NCI-H1436 (cell line): ENCODE measurements at places on chromosomes 6 and 20.

- no peak for DNase-seq
Measured at GRCh38 chr20:16530201-16530681, 43.0 kb downstream of the KIF16B start.

DNA sequence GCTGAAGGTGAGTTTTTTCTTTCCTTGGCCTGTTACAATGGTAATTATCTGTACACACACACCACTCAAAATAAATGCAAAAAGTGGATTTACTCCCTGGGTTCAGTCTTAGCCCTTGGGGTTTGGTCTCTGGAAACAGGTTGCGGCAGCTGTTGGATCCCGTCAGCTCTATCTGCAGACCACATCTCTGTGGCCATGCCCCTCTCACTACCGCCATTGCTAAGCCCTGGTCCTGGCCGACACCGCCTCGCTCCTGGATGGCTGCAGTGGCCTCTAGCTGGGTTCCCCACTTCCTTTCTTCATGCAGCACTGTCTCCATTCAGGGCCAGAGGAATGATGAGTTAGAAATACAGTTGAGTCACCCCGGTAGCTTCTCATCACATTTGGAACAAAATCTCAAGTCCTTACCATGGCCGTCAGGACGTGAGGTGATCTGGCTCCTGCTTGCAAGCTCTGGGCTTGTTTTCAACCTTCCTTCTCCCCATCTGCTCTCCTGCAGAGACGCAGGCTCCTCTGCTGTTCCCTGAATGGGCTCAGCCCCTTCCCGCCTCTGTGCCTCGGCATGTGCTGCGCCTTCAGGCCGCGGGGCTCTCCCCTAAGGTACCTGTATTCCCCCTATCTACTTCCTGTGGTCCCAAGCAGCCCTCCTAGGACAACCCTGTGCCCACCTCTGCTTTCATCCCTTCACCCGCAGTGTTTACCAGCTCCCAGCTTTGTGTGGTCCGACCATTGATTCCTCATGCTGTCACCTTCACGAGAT is 38.0 kb downstream of the EFCAB8 start:
- no peak for DNase-seq

GRCh38 chr6:161088676-161089328 is 97.2 kb downstream of the MAP3K4 start:
- DNase-seq = no peak

DNA sequence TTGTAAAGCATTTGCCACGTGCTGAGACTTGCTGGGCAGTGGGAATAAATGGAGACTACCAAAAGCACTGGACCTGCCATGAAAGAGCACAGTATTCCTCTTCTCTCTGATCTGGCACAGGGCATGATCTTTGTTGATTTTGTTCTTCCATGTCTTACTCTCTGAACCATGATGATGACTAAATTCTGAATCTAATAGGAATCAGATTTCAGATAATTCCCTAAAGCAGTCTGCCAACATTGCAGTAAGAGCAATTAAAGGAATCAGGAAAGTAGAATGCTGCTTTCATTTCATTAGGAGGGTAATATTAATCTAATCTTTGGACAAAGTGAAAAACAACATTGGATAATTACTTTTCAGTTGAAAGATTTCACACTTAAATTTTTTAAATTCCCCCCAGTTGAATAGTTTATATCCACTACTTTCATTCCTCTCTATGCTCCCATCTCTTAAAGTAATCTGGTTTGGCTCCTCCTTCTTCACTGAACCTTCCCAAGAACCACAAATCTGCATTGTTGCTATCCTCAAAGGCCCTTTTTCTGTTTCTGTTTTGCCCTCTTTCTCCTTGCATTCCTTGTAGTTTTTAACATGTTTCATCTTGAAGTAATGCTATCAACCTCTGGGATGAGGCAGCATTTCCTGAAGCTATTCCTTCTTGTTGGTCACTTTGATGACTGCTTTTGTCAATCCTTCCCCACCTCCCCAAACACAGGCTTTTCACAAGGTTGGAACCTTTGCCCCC is 243.2 kb upstream of the TENT5A start:
- DNase-seq = no peak

DNA sequence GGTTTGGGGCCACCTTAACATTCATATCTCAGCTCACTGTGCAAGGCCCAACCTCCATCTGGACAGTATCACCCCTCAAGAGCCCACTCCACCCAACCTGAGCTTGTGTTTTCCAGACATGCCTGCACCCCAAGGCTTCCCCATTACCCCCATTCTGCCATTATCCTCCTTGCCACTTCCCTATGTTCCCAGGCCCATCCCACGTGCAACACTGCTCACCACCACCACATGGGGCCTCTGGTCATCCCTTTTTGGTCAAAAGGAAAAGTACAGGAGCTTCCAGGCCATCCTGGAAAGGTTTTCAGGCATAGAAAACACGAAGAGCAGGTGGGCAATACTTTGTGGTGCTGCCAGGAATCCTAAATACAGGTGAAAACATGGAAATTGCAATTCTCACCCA is 140.3 kb downstream of the SYNDIG1 start:
- no peak for DNase-seq

- DNase-seq = no peak
Measured at GRCh38 chr6:34439442-34439841, 13.6 kb upstream of the RPS10 start.

DNA sequence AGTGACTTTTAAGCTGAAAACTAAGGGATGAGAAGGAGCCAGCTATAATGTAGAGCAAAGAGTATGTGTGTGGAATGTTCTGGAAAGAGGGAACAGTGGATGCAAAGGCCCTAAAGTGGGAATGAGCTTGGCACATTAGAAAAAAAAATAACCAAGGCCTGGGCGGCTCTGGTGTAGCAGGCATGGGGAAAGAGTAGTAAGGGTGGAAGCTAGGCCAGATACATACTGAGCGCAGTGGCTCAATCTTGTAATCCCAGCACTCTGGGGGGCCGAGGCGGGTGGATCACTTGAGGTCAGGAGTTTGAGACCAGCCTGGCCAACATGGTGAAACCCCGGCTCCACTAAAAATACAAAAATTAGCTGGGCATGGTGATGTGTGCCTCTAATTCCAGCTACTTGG is 8.4 kb downstream of the GGT7 start:
- DNase-seq = no peak

DNA sequence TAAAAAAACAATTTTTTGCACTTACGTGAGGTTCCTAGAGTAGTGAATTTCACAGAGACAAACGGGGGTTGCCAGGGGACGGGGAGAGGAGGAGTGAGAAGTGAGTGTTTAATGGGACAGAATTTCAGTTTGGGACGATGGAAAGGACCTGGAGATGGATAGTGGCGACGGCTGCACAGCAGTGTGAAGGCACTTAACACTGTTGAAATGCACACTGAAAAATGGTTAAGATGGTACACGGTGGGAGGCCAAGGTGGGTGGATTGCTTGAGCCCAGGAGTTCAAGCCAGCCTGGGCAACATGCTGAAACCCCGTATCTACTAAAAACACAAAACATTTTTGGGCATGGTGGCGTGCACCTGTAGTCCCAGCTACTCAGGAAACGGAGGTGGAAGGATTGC is 31.4 kb downstream of the RPP40 start:
- no peak for DNase-seq

DNA sequence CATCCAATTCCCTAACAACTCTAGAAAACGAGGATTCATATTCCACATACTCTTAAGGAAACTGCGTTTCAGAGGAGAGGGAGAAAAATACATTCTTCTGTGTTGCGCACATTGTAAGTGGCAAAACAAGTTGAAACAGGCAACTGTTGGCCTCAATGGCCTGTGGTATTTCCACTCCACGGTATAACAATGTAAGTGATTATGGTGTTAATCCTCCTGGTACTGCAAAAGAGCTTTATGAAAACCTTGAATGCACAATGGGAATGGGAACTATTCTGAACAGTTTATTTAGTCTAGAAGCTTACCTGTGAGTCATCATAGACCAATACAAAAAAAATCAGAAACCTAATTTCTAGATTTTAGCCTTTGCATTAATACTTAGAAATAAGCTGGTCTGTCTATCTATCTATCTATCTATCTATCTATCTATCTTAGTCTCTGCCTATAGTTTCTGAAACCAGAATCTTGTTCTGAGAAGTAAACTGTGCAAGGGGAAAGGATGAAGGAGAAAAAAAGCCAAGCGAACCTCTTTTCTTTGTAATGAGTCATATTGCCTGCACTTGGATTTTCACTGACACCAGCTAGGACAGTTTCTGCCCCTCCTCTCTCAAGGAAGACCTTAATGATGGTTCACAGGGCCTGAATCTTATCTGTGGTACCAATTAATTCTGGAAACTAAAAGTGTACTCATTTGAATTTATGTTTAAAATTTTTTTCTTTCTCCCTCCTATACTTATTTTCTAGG is 101.5 kb downstream of the RNF144B start:
- no peak for DNase-seq

DNA sequence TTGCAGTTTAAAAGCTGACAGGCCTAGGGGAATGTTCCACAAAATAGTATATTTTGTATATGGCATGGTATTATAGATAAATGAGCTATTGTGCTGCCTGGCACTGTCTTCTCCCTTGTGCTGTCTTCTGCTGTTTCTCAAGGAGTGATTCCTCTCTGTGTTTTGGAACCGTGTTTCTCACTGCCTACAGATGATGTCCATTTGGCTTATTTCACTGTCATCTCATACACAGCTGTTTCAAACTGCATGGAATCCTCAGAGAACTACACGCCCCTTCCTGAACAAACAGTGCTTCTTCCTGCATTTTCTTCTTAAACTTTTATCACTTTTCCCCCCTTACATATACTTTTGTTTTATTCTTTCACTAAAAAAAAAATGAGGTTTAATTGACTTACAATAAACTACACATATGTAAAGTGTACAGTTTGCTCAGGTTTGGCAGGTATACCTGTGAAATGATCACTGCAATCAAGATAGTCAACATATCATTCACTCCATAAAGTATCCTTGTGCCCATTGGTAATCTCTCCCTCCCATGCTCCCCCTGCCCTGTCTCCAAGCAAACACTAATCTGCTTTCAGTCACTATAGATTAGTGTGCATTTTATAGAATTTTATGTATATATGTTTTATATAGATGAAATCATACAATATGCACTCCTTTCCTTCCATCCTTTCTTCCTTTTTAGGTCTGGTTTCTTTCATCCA is 43.0 kb downstream of the CBFA2T2 start:
- DNase-seq = no peak

DNA sequence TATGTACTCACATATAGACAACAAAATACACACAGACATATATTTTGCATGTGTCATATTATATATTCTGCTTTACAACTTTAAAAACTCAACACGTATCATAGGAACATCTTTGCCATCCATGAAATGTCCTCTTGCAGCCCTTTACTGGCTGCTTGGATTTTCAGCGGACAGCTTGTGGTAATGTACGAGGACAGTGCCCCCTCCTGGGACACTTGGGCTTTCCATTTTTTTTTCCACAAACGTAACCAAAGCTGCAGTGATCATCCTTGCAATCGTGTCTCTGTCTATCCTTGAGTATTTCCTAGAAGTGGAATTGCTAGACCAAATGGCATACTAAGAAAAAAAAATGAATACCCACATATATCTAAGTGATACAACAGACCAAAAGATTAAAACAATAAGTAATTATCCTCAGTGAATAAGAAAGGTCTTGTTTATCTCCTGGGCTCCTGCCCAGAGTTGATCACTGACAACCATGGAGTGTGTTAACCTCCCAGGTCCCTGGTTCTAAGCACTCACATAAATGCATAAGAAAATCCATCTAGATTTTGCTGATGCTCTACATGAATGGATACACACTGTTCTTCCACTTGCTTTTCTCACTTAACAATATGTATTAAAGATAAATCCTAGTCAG is 18.1 kb downstream of the BPI start:
- DNase-seq = no peak

DNA sequence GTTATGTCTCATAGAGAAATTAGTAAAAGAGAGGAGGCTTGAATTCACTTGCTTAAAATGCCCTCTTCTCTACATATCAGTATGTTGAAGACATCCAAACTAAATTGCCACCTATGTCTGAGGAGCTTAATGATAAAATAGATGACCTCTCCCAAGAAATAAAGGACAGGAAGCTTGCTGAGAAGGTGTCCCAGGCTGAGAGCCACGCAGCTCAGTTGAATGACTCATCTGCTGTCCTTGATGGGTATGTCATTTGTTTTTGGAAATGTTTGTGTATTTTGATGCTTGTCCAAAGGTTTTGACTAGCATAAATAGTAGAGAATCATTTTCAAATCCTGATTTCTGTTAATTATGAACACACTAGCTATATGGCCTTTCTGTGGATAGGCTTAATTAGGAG is 307.7 kb downstream of the ARHGAP18 start:
- DNase-seq = no peak

- no peak for DNase-seq
Measured at GRCh38 chr20:57657535-57658446, 37.6 kb upstream of the ZBP1 start.

DNA sequence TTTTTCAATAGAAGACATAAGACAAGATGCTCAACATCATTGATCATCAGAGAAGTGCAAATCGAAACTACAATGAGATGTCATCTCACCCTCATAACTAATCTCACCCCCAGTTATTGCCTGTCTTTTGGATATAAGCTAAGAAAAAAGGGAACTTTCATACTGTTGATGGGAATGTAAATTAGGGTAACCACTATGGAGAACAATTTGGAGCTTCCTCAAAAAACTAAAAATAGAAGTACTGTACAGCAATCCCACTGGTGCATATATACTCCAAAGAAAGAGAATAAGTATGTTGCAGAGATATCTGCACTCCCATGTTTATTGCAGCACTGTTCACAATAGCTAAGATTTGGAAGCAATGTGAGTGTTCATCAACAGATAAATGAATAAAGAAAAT is 26.4 kb upstream of the PHF3 start:
- no peak for DNase-seq

- DNase-seq = no peak
Measured at GRCh38 chr20:9103955-9104354, 35.1 kb downstream of the PLCB4 start.

GRCh38 chr6:8558953-8559352 is 123.6 kb upstream of the SLC35B3 start:
- DNase-seq = no peak

DNA sequence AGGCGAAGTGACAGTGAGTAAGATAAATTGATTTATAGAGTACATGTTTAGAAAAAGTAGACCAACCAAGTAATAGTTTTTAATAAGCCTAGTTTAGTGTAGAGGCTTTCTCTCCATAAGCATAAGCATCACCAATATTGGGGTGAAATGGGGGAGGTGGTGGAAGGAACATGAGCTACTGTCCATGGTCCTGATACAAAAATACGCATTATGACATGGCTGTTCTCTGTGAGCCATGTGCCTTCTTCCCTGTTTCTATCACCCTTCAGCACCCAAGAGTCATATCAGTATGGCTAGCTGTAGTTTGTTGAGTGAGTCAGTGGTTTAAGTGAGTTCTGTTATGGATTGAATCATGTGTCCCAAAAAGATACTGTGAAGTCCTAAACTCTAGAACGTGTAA is 150.8 kb downstream of the EDN1 start:
- no peak for DNase-seq

DNA sequence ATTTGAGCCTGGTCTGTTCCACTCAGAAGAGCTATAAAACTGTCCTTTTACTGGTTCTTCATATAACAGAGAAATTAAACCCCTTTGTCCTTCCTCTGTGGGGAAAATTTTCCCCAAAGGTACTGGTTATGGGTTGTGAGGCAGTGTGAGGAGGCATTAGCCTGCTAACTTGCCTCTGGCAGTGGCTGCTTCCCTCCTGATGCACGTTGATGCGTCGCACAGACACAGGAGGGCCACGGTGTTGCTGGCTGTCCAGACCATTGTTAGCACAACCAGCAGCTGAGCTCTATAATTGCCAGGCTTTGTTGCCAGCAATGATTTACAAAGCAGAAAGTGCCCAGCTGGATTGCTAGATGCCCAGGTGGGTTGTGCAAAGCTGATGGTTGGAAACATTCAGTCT is 10.1 kb downstream of the AAR2 start:
- no peak for DNase-seq
